AG04450 (cell line): ENCODE measurements at places on chromosomes 2 and 18.

DNA sequence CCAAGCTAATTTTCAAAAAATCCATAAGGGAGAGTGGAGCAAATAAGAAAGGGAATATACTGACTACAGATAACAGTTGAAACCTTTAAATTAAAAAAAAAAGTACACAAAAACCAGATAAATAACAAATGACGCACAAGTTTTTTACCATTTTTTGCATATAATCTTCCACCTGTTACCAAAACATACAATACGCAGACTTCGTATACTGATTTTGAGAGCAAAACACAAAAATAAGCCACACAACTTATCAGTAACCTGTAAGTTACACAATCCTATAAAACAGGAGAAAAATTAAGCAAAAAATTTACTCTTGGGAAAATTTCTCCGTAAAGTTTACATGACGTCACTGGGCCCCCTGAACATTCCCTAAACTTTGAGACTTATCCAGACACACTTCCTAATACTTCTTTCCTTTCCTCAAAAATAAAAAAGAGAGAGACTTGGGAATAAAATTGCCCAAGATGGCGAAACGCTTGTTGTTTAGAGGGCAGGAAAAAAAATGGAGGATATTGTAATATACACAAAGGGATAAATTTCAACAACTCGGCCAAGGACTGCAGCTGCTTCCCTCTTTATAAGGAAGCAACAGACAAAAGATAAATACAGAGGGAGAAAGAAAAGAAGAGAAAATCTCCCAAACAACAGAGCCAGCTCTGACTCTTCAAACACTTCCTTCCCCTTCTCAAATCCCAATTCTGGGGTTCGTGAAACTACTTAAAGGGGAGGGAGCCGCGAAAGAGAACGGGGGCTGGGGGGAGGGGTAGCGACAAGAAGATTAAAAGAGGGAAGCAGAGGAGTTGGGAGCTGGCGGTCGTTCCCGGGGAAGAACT, 1.6 kb downstream of the BAZ2B start:
- DNase-seq, result peak; percentile 43

GRCh38 chr2:159130302-159130701, 156.2 kb downstream of the WDSUB1 start:
- no peak for DNase-seq

- DNase-seq, result no peak
Measured at GRCh38 chr18:79680100-79680879, 687 bp downstream of the CTDP1 start.

DNA sequence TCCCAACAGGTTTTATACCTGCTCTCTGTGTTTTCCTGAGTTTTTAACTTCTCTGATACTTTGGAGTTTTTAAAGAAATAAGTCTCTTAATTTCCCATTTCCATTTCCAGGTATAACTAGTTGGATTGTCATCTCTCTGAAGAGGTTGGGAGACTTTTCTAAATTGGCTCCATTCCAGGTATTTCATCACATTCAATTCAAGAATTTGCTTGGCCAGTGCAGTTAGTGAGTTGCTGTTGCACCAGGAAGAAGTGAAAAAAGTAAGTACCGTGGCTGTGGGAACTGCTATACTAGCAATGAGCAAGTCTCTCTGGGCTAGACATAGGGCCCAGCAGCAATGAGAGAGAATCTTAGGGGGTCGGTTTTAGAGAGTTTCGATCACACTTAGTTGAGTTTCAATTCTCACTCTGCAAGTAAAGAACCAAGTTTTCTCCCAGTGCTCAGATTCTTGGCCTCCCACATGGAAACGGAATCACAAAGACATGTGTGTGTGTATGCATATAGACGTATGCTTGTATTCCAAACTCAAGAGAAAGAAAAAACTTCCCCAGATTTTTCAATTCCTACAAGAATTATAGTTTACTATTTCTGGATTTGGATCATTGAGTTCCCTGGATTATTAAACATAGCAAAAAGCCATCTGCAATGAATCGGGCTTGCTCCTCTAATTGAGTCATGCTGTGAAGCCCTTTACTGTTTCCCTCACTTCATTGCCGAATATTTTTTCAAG, 894.4 kb downstream of the BCL11A start:
- no peak for DNase-seq

DNA sequence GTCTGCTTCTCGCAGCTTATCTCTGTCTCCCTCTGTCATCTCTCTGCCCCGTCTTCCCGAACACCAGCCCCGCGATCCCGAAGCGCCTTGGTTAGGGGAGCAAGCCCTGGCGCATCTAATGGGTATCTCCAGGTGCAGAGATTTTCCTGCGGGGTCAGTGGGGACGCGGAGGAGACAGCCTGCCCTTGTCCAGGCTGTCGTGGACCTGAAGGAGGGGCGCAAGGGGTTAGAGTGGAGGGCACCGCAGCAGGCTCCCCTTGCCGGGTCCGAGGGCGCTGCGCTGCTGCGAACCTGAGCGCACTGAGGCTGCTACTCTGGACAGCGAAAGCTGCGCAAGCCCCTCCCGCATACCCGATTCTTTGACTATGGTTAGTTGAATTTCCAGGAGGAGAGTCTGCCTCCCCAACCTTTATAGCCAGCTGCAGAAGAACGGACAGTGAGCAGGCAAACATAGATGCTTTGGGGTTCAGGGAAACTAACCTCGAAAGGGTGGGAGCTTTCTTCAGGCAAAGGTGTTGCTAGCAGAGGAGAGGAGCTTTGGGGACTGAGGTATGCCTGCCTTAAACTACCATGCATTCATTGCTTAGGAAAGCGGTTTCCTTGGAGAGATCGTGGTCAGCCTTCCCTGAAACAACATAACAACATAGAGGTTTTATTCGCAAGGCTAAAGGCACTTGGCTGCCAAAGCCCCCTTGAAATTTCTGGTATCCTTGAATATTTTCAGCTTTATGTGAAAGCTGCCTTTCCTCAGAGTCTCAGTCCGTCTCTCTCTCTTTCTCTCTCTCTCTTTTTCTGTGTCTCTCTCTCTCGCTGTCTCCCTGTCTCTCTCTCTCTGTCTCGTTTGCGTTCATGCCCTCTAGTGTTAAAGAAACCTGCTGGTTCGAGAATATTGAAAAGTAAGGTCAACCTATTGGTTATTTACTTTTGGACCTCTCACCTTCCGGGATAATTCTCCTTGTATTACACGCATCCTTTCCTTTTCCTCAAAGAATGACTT, 1.6 kb downstream of the GALNT13 start:
- DNase-seq, result no peak

GRCh38 chr18:75124551-75124950, 84.4 kb downstream of the PTGR3 start:
- DNase-seq, result no peak

DNA sequence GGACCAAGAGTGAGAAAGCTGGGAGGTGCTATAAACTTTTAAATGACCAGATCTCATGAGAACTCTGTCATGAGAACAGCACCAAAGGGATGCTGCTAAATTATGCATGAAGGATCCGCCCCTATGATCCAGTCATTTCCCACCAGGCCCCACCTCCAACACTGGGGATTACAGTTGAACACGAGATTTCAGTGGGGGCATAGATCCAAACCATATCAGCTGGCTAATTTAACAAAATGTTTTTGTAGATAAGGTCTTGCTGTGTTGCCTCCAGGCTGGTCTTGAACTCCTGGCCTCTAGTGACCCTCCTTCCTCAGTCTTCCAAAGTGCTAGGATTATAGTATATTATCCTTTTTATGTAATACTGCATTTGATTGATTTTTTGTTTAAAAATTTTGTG, 56.0 kb downstream of the NBEAL1 start:
- DNase-seq, result no peak

GRCh38 chr2:130334026-130334425, 8.7 kb upstream of the IMP4 start:
- no peak for DNase-seq

DNA sequence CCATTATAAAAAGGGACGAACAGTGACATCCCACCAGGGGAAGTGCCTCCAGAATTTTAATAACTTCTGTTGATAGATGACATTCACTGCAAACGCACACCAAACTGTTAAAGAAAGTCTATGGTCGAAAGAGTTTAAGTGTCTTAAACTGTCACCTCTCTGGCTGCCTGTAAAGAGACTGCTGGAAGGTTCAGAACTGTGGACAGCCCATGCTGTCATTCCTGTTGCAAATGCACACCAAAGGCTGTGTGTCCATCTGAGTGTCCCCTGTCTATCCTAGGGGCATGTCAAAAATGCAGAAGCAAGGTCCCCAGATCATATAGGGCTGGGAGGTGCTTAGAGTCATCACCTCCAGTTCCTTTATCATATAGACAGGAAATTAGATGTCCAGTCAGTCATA, 171.8 kb downstream of the CYRIA start:
- DNase-seq, result no peak

GRCh38 chr18:42290318-42291307, 335.6 kb downstream of the PIK3C3 start:
- DNase-seq, result no peak

GRCh38 chr2:232981356-232981755, 31.7 kb downstream of the NGEF start:
- DNase-seq, result no peak

DNA sequence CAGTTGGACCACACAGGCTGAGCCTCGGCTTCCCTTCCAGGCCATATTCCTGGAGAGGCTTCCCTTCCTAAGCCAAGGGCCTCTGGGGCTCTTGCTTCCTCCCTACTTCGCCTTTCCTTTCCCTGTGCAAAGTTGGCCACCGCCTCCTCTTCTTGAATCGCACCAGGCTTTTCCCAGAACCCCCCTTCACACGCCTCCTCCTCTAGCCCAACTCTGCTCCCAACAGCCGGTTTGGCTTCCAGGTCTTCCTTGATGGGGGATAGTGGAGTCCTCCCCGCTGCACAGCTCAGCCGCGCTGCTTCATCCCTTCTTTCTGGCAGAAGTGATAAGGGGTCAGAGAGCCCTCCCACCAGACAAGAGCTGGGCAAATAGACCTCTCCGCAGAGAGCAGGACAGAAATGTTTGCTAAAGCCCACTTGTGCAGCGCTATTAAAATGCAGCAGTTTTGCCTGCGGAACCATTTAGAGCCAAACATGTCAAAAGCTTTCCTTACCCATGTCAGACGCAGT, 56.4 kb downstream of the SNORC start:
- DNase-seq, result no peak

- no peak for DNase-seq
Measured at GRCh38 chr2:165237056-165237455, 2.2 kb upstream of the SCN2A start.

- DNase-seq, result no peak
Measured at GRCh38 chr2:20384953-20385352, 34.3 kb upstream of the PUM2 start.

- no peak for DNase-seq
Measured at GRCh38 chr2:145029081-145029480, 509.2 kb upstream of the ZEB2 start.

DNA sequence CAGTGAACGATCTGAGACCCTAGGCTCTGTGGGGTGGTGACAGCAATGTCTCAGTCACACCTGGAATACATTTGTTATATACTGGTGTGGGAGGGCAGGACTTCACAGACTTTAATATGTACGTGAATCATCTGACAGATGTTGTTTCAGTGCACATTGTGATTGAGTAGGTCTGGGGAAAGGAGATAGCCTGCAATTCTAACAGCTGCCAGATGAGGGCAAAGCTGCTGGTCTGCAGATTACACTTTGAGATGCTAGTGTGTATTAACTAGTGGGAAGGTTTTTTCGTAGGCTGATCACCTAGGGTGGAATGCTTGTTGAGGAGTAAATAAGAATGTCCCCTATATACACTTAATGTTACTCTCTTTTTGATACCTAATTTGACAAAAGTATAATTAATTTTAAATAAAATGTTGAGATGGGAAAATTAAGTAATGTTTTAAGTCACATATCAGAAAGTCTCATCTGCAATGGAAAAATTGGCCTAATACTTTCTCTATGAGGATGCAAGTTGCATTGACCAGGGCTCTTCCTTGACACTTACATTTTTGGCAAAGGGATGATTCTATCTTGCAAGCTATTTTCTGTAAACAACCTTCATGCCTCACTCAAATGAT, 496.9 kb upstream of the HNMT start:
- no peak for DNase-seq

DNA sequence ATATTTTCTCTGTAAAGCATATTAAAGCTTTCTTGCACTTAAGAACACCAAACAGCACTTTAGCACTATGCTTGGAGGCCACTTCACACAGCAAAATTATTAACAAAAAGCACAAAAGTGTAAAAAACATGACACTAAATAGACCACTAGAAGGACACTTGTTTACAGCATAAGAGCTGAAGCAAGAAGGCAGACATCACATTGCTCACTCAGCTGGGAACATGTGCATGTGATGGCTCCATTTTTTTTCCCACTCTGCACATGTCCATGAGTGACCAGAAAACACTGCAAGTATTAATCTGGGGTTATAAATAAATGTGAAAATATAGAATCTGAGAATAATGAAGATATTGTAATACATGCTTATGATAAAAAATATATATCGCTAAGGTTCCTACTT, 103.1 kb upstream of the MAPRE2 start:
- DNase-seq, result no peak

DNA sequence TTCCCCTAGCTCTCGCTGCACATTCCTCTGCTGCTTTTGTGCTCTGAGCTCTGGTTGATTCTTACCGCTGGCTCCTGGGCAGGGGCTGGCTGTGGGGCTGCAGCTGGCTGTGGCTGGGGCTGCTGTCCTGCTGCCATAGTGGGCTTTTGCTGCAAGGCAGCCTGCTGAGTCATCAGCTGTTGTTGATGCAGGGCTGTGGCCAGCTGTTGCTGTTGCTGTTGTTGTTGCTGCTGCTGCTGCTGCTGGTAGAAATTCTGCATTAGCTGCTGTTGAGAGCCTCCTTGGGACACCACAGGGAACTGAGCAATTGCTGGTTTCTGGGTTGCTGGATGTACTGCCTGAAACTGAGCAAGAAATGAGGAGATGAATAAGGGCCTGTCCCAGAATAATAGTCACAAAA, 77.2 kb upstream of the NFU1 start:
- DNase-seq, result peak; percentile 83

DNA sequence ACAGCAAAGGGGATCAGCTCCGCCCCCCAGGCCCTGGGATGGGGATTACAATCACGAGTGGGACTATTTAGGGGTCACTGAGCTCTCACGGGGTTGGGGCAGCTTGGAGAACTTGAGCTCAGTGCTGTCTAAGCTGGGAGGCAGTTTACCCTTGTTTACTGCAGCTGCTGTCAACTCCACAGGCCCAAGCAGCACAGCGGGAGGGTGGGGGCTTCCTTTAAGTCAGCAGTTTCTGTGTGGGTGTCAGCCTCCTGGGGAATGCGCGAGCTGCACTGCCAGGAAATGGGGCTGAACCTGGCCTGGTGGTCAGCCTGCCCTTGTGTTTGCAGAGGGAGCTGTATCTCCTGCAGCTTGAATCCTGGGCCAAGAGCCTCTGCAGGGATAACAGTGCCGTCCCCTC, 29.8 kb downstream of the TOGARAM2 start:
- peak; percentile 38 for DNase-seq

DNA sequence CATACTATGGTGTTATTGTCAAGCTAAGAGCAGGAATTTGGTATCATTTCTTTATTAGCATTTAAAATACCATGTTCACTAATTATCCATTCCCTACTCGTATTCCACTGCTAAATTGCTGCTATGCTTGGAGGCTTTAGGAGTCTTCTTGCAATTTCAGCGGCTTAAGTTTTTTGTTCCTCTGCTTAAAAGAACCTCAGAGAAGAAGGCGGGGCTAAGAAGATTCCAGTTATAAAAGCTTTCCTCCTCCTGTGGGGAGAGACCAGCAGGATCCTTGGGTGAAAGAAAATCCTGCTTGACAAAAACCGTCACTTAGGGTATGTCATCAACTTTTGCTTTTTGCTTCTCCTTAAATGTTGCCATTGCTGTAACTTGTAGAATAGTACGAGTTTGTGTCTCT, at the start of gene TRPM8:
Gene TRPM8, plus strand, starts transcription at position 258 of the 400 bp plus-strand sequence. CDS start 9,165 bp downstream, outside the sequence.
- no peak for DNase-seq

GRCh38 chr2:109195193-109196045, 66.4 kb downstream of the SH3RF3 start:
- no peak for DNase-seq

GRCh38 chr18:13125191-13125590, 93.4 kb upstream of the LDLRAD4 start:
- DNase-seq, result no peak

GRCh38 chr18:55233857-55234256, 274.6 kb upstream of the CCDC68 start:
- DNase-seq, result no peak
